ENCODE measurements at places on chromosomes 12 and 14.

- no peak for DNase-seq
Measured at GRCh38 chr12:55629058-55629841, 7.4 kb upstream of the OR10P1 start.

DNA sequence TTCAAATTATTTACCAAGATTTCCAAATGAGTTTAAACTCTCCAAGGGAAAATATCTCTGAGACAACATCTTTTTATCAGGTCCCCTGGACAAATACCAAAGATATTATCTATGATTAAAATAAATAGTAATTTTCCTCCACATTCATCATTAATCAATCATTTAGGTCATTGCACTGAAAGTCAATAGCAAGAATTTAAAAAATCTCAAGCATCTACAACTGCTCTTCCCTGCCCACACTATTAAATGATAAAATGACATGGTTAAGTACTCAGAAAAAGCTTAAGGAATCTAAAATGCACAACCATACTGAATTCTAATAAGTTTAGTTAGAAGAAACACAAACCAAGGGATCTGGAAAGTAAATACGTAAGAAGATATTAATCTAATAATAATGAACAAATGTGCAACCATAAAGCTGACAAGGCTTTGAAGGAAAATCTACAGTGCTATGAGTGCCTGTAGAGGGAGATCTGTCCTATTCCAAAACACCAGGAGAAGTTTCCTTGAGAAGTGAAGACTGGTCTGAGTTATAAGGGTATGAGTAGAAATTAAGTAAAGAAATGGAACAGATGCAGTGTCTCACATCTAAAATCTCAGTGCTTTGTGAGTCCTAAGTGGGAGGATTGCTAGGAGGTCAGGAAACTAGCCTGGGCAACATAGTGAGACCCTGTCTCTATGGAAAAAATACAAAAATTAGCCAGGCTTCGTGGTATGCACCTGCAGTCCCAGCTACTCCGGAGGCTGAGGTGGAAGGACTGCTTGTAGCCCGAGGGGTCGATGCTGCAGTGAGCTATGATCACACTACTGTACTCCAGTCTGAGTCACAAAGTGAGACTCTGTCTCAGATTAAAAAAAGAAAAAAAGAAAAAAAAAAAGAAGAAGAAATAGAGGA lies 19.2 kb downstream of the INTS13 start:
- DNase-seq: no peak

DNA sequence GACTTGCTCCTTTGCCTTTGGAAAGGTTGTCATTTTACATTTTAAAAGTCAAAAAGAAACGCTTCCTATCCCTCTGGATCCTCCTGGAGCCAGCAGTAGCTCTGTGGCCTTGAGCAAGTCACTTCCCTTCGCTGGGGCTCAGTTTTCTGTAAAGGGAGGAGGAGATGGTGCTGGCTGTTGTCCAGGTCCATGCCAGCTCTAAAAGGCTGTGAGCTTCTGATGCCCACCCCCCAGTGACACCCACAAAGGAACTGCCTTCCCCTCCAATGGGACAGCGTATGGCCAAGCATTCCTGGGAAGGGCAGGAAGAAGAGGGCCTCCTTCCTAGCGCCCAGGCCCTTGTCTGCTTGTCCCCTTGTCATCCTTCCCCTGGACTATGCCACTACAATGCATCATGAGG lies 81.5 kb downstream of the NTF3 start:
- DNase-seq: no peak

- DNase-seq: no peak
Measured at GRCh38 chr12:63844391-63845341, at the start of gene SRGAP1. SRGAP1 (plus strand) TSS chr12:63844700; CDS start chr12:63844817, 117 bp downstream.

DNA sequence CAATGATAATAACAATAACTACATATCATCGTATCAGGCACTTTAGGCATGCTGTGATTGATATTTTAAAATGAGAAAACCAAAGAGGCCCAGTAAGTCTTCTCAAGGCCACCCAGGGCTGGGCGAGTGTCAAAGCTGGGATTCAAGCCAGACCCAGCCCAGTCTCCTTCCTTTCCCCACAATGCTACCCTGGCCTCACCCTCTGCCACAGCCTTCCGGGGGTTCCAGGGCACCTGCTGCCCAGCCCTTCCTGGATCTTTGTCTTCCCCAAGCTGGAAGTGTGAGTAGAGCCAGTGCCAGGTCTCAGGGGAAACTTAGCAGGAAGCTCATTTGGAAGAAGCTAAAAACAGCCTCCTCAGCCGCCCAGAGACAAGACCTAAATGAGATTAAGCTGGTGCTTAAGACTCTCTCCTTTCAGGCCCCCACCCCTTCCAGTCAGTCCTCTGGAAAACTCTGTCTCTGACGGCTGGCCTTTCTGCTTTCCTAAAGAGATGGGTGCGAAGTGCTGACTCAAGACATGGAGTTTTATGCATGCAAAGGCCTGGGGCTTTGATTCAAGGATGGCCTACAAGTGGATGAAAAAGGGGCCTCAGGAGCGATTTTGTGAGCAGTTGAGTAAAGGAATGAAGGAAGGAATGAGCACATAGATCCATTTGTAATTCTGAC lies 184.2 kb downstream of the KCNA5 start:
- DNase-seq: no peak

GRCh38 chr12:1926251-1926657 lies 7.8 kb upstream of the CACNA2D4 start:
- no peak for DNase-seq

DNA sequence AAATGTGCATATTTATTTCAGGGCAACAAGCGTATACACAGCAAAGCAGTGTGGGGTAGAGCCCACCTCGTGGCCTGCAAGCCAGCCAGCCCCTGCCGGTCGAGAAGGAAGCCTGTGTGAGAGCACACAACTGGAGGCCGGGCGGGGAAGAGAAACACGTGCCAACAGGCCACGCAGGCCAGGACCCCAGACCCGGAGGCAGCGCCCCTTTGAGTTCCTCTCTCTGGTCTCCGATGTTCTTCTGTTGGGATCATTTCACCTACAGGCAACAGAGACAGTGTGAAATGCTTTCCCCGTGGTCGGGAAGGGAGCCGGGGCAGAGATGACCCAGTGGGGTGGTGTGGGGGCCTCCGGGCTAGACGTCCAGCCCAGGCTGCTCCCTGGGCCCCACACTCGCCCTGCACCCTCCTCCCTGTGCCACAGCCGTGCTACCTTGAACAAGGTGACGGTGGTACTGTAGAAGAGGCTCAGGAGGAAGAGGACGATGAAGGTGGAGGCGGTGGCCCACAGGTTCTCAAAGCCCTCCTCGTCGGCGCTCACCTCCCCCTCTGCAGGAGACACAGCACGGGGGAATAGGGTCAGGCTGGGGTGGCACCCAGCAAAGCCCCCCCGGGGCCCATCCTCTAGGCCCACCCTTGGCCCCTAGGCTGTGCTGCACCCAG lies 325.5 kb downstream of the TMEM121 start:
- DNase-seq: no peak

DNA sequence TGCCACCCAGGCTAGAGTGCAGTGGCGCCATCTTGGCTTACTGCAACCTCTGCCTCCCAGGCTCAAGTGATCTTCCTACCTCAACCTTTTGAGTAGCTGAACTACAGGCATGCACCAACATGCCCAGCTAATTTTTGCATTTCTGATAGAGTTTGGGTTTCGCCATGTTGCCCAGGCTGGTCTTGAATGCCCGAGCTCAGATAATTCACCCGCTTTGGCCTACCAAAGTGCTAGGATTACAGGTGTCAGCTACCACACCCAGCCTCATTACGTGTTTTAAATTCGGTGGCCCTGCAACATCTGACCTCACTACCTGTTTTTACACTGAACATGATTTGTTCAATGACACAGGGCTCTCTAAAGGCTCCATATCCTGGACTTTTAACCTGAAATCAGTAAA lies 22.9 kb upstream of the RDH16 start:
- no peak for DNase-seq

GRCh38 chr12:47904713-47905709 lies at the start of gene VDR:
VDR (minus strand) TSS chr12:47904994; CDS start chr12:47879113, 25,881 bp downstream.
- peak; percentile 41 for DNase-seq

DNA sequence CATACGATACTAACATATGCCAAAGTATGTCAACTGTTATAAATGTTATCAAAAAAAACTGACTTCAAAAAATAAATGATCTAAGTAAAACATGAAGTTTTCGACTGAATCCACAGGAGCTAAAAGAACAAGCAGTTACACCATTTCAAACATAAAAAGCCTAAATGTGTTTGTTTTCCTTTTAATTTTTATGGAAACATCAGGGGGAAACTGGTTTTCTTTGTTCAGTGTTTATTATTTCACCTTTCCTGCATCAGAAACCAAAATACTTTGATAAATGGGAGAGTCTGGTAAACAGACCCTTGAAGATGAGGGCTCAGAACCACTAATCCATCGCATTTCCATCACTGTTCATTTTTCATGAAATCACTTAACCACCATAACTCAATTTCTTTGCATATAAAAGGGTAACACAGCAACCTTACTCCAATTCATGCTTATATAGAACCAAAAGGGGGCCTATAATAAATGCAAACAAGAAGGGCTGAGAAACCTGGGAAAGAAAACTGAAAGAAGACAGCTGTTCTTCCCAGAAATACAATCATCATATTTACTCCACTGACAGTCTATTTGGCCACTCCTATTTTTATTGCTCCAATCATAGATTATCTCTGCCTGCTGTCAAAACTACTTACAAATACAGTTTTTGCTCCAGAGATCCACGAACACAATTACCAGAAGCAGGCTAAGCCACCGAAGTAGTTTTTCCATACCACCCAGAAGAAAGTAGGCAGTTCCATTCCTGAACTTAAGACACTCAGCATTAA lies 17.0 kb downstream of the FGD6 start:
- DNase-seq: no peak

DNA sequence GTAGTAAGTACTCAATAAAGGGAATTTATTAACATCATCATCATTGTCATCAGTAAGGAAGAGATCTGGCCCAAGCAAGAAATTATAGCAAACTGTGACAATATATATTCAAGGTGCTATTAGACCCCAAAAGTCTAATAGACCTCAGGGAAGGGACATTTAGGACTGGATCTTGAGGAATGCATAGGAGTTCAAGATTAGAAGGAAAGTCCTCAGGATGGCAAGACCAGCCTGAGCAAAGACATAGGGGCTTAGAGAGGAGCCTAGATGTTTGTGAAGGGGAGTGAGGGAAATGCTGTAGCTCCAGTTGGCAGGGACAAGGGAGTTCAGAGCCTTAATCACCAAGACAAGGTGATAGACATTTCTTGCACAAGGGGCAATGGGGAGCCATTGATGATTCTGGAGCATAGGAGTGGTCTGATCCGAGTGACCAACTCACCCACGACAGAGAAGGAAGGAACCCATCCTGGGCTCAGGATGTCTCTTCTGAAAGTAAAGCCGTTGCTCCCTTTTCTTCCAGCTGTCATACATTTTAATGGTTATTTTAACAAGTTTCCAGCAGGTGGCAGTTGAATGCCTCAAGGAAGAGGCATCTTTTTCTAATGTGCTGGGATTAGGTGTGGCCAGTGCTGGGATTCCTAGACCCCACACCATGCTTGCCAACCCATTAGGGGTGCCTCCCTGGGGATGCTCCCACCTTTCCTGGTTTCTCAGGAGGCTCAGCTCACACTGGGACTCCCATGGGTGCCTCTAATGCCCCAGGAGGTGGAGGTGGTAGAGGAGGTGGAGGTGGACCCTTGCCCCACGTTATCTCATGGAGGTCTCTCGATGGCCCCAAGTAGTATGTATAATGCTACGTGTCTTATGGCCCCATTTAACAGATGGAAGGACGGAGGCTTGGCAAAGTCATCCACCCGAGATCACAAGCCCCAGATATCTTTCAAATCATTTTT lies 37.8 kb downstream of the PHETA1 start:
- DNase-seq: no peak

DNA sequence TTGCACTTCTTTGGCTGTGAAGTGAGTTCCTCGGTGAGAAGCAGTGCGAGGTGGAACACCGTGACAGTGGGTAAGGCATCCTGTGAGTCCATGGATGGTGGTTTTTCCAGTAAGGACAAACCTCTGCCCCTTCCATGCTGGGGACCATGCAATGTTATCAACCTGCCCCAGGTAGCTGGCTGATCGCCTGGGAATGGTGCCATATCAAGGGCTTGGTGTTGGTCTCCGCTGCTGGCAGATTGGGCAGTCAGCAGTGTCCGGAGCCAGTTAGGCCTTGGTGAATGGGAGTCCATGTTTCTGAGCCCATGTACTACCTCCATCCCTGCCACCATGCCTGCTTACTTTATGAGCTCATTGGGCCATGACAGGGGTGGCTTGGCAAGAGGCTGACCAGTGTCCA lies 114.7 kb upstream of the C14orf180 start:
- no peak for DNase-seq

- no peak for DNase-seq
Measured at GRCh38 chr12:59491877-59492276, 104.0 kb upstream of the SLC16A7 start.

- DNase-seq: no peak
Measured at GRCh38 chr14:58296726-58297125, 1.6 kb upstream of the ARID4A start.

- DNase-seq: no peak
Measured at GRCh38 chr14:55109836-55110235, 19.2 kb upstream of the LGALS3 start.

- DNase-seq: no peak
Measured at GRCh38 chr12:113971392-113971791, 5.3 kb upstream of the RBM19 start.

DNA sequence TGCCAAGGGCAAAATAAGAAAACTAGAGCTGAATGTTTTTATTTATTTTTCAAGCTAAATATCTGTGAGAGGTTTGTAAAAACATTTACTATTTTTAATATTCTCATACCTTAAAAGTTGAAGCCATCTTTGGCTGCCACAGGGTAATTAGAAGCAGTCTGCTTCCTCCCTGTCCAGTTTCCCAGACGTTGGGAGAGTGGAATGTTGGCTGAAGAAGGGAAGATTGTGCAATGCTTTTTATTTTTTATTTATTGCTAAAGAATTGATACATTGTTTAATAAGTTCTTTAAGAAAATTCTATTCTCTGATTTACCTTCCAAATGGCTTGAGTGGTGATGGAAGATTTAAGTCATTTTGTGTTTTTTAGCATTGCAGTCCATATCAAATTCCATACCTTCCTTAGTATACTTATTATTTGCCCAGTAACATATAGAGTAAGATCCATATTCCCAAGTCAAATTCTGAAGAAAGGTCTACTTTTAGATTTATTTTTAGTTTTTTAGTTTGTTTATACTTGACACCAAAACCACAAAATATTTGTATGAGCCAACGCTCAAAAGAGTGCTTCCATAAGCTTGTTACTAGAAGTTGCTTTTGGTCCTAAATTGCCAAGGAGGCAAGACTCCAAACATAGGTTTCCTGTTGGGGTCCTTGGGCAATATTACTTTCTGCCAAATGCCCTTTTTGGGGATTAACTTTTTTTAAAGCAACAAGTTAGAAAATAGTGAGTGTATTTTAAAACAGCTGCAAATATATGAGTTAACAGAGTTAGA lies 124.0 kb upstream of the CPM start:
- no peak for DNase-seq

DNA sequence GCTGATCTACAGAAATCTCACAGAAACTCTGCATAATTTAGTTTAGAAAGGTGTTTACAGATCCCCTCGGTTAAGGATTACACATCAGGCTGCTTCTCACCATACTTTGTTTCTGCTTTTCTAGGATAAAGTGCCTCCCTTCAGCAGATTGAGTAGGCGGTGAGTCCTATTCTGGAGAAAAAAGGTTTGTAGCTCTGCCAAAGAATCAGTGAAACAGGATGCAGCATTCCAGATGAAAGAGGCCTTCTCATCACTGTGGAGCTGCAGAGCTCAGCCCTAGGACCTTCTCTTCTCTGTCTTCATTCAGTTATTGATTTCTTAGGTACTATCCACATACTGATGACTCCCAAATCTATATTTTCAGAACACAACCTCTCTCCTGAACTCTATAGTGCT lies 155.5 kb upstream of the KRR1 start:
- no peak for DNase-seq

All from stimulated activated CD4-positive, alpha-beta T cell treated with anti-CD3 and anti-CD28 coated beads, Interleukin-1b, Interleukin-23, amount 100 ng/mL, for 1 hour (primary cell).